ENCODE measurements at places on chromosomes 12 and 14.

DNA sequence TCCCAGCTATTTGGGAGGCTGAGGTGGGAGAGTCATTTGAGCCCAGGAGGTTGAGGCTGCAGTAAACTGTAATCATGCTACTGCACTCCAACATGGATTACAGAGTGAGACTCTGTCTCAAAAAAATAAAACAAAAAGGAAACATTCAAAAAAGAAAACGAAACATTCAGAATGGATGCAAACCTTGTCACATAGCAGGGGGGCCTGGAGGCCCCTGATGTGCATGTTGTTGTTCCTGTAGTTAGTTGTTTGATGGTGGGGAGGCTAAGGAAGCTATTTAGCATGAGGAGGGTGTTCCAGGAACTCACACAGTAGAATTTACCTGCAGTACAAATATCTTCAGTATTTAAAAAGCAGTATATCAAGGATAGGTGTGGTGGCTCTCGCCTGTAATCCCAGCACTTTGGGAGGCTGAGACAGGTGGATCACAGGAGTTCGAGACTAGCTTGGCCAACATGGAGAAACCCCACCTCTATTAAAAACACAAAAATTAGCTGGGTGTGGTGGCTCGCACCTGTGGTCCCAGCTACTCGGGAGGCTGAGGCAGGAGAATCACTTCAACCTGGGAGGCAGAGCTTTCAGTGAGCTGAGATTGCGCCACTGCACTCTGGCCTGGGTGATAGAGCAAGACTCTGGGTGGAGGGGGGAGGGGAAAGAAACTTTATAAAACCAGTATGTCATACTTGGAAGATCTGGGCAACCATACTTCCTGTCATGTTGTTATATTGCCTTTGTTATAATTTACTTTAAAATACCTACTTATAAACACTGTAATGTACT, 17.6 kb upstream of the AEBP2 start:
- no peak for DNase-seq

DNA sequence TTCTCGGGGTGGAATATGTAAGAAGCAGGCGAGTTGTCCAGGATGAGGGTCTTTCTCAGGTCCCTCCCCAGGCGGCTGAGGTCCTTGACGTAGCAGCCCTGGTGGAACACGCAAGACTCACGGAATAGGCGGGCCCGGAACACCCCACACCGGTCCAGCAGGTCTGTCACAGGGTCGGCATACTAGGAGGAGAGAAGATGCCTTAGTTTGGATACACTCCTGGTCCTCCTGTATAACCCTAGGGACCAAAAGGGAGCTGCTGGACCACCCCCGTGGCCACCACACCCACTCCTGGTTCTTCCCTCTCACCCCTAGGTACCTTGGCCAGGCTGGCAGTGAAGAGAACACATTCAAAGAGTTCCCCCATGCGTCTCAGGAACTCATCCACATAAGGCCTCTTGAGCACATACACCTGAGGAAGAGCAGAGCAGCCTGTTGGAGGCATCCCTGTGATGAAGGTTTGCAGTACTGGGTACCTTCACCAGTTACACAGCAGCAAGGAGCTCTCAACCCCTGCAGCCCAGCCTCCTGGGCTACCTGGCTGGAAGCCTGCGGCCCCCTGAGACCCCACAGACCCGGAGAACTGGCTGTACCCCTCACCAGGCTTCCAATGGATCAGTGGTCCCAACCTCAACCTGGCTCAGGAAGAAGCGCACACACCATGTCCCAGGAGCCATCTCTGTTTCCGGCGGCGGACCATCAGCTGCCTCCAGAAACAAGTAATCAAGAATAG, 5.5 kb upstream of the AVIL start:
- no peak for DNase-seq

DNA sequence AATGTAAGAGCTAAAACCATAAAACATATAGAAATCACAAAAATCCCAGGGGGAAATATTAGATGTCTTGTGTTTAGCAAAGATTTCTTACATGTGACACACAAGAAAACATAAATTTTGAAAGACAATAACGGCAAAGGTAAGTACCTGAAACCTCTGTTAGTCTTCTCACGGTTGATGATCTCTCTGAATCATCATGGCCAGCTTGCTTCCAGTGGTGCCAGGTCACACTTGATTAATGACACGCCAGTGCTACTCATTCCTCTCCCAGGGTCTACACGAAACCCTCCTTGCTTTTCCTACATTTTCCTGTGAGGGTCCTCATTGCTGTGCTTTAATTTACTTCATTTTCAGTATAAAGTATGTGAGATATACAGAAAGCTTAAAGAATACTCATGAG, 114.4 kb upstream of the PARP11 start:
- no peak for DNase-seq

DNA sequence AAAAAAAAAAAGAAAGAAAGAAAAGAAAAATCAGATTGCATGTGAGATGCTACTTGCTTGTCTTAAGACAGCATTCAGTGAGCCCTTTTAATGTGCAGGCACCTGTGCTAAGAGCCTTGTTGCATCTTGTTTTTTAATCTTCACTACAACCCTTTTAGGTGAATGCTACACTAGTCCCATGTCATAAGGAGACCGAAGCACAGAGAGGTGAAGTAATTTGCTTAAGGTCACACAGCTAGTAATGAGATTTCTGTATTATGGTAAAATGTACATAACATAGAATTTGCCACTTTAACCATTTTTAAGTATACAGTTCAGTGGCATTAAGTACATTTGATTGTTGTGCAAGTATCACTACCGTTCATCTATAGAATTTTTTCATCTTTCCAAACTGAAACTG, 32.1 kb upstream of the PWP1 start:
- DNase-seq, result no peak

DNA sequence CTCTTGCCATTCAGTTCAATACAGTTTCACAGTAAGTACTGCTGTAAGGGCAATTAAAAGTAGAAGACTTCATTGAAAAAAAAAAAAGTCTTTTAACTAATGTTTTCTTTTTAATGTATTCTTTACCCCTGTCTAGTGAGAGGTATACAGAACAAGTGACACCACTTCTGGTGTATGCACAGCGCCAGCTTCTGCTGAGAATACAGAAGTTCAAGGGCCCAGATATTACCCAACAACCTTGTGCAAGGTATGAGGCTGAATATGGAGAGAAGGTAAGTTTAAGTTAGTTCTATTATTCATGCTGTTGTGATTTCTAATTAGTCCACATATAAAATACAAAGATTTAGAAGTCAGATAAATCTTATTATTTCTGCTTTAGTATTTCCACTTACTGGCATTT, 168.7 kb downstream of the CFAP54 start:
- DNase-seq, result no peak

GRCh38 chr14:21025371-21026273, 761 bp upstream of the NDRG2 start:
- DNase-seq, result peak; percentile 73

GRCh38 chr14:92553438-92553837, 39.9 kb downstream of the RIN3 start:
- no peak for DNase-seq

DNA sequence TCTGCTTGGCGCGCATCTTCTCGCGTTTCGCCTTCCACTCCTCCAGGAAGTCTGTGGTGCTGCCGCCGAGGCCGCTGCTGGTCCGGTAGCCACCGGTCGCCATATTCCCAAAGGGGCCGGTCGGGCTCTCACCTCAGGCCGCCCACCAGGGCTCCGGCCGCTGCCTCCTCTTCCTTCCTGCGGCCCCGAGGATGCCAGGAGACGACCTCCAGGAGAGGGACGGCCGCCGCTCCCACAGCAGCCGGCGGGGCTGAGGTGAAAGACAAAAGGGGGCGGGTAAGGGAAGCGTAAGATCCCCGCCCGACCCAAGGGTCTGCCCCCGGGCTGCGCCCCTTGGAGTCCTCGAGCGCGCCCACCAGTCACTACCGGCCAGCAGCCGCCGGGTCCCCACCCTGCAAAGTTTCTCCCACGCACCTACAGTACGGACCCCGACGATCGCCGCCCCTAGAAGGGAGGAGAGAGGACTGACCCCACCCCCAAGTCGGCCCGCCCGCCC, 574 bp downstream of the PAWR start:
- peak; percentile 66 for DNase-seq

DNA sequence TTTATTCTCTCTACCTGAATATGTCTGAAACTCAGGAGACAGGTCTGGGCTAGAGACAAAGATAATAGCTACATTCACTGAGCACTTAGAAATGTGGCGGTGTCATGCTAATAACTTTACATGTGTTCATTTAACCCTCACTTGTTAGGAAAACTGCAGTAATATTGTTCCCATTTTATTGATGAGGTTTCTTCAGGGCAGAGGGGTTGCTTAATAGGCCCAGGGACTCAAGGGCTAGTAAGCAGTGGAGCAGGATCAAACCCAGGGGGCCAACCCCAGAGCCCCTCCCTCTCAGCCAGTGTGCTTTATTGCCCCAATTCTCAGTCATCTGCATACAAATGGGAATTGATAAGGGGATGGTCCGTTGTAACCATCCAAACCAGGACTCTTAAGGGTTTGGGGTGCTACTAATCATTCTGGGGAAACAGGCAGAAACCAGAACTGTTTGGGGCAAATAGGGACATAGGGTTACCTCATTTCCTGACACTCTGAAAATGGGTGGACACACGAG, 142.8 kb upstream of the AMIGO2 start:
- DNase-seq, result no peak

- DNase-seq, result no peak
These were observed 349.6 kb downstream of the CCDC91 start for GRCh38 chr12:28539691-28540323.

- DNase-seq, result no peak
These were observed 105.1 kb upstream of the TMEM260 start for GRCh38 chr14:56474419-56475022.

DNA sequence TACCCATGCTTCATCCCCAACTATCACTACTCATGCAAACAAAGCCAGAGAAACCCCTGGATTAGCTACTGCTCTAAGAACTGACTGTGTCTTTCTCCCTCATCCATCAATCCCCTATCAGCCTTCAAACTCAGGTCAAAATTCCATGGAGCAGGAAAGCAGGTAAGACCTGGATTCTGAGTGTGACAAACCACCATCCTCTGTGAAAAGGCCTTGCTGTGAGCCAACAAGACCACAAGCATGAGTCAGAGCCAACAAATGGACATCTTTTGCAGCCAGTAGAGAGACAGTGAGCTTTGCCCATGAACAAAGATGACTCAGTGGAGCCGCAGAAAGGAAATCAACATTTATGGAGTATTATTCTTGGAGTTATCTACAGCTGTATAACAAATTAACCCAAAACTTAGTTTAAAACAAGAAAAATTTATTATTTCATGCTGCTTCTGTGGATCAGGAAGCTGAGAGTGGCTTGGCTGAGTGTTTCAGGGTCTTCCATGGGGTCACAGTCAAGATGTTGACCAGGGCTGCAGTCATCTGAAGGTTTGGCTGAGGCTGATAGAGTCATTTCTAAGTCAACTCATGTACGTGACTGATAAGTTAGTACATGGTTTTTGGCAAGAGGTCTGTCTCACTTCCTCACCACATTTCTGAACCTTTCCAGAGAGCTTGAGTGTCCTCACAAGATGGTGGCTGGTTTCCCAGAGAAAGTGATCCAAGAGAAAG, 61.1 kb downstream of the PITPNM2 start:
- DNase-seq, result no peak

GRCh38 chr12:120421701-120422100, 16.2 kb upstream of the COX6A1 start:
- no peak for DNase-seq

GRCh38 chr12:72295744-72296143, 23.6 kb downstream of the TRHDE start:
- DNase-seq, result no peak

DNA sequence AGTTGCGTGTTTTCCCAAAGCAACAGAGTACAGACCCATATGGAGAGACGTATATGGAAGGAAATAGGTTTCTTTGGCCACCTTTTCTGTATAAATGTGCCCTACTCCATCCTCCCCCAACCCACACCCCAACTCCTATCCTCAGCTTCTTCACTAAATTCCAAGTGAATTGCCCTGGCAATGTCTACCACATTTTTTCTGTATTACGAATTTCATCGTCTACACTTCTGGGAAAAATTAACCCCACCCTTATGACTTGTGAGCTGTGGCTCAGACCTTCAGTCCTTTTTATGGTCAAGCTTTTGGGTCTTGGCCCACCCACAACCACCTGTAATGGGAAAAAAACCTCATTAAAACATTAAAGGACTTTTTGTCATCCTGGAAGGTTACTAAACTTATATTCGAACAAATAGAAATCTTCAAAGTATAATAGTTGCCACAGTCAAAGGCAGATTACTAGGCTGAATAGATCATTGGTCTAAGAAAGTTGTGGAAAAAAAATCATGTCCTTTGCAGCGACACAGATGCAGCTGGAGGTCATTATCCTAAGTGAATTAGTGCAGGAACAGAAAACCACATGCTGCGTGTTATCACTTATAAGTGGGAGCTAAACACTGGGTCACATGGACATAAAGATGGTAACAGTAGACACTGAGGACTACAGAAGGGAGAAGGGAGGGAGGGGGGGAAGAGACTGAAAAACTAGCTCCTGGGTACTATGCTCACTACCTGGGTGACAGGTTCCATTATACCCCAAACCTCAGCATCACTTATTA, 15.7 kb upstream of the NFKBIA start:
- no peak for DNase-seq

DNA sequence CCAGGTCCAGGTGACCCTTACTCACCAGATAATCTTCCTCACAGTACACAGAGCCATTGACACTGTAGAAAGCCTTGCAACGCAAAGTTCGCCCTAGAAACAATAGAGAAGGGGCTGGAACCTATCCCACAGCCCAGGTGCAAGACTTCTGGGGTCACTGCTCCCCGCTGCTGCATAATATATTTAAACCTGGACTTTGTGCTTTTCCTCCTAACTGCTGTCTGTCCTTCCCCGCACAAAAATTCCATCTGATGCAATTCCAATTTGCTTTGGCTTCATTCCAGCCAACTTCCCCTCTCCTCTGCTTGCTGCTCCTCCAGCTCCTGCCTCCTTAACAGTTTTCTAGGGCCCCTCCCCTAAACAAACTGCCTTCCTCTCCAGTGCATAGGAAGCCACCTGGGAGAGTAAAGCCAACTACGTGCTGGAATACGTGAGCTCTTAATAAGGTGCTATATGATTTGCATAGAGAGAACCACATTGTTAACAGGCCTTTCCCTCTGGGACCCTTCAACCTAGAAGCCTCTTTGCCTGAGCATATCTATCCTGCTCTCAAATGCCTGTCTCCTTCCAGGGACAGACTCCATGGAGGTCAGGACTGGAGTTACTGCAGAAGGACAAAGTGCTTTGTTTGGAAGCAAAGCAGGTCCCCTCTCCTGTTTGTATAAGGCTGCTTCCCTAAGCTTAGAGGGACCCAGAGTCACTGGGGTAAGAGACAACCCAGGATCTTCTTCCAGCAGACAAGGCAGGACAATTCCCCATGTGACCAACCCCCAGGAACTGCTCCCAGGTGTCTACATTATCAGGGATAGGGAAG, 5.5 kb downstream of the AJUBA start:
- DNase-seq, result no peak

- no peak for DNase-seq
These were observed at the start of gene HNF1A for GRCh38 chr12:120978296-120979219. TSS of gene HNF1A (plus strand) at chr12:120978543. CDS start at chr12:120978769, 226 bp downstream.

GRCh38 chr14:105055736-105056302, 9.4 kb downstream of the GPR132 start:
- no peak for DNase-seq

DNA sequence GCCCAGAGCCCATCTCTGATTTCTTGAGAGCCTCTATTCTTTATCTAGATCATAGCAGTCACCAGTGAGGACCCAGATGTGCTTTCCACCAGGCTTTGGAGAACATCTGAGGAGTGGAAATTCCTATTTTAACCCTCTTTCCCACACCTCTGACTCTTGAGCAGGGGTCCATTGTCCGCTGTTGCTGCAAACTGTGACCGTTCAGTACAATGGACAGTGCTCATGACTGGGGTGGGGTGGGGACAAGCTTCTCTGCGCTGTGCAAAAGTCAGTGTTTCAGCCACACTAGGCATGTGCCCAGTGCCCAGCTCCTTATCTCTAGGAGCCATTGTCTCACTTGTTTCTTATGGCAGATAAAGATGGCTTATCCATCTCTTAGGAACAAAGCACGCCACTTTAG, 16.9 kb upstream of the KRT7 start:
- no peak for DNase-seq

Measured in left forelimb (tissue), 1 donor.